ENCODE measurements at places on chromosomes 11 and 22.

DNA sequence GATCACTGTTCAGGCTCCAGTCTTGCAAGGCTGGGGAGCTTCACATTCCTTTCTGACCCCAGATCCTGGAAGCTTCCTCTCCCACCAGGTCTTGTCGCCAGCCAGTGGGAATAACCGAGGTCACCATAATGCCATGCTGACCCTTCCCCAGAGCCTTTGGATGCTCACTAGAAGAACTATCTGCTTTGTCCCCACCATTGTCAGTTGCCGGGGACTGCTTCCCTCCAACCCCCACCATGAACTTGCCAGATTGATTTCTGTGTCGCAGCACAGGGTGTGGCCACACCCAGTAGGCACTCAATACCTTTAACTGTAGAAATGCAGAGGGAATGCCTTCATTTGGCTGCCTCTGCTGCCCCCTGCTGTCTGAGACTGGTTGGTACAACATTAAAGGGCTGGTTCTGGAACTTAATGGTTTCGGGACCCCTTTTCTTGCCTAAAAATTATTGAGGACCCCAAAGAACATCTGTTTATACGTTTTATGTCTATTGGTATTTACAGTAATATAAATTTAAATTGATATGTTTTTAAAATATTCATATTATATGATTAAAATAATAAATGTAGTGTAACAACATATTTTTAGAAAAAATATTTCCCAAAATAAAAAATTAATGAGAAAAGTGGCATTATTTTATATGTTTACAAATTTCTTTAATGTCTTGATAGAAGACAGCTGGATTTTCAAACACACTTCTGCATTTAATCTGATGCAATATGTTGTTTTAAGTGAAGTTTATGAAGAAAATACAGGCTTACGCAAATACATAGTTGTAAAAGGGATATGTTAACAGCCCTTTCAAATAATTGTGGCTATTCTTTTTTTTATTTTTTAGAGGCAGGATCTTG lies 6.7 kb upstream of the GDPD5 start:
- peak; percentile 71 for DNase-seq

DNA sequence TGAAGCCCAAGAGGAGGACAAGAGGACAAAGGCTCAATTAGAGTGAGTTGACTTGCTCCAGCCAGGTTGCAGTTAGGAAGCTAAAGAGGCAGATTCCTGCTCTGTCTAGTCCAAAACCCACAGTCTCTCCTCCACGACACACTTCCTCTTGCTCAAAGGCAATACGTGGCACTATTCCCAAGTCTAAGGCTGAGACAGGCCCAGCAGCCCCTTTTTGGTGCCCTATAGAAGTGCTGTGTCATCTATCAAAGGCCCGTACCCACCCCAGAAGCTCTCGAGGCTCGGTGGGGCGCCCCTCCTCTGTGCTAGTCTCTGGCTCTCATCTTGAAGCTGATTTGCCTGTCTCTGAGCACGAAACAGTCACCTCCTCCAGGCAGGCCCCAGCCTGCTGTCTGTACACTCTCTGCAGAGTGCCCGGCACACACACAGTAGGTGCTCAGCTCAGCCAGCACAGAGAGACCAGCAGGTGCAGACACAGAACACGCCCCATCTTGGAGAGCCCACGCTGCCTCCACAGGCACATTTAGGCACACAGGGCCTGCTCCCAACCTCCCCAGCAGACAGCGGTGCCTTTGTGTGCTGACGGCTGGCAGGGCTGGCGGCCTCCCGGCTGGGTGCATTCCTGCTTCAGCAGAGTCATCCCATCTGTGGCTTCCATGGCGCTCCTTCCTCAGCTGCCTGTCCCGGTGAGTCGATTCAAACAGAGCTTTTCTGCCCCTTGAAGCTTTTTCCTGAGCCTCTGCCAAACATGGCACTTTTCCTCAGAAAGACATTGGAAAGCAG lies 52.8 kb downstream of the MYH9 start:
- DNase-seq: no peak

DNA sequence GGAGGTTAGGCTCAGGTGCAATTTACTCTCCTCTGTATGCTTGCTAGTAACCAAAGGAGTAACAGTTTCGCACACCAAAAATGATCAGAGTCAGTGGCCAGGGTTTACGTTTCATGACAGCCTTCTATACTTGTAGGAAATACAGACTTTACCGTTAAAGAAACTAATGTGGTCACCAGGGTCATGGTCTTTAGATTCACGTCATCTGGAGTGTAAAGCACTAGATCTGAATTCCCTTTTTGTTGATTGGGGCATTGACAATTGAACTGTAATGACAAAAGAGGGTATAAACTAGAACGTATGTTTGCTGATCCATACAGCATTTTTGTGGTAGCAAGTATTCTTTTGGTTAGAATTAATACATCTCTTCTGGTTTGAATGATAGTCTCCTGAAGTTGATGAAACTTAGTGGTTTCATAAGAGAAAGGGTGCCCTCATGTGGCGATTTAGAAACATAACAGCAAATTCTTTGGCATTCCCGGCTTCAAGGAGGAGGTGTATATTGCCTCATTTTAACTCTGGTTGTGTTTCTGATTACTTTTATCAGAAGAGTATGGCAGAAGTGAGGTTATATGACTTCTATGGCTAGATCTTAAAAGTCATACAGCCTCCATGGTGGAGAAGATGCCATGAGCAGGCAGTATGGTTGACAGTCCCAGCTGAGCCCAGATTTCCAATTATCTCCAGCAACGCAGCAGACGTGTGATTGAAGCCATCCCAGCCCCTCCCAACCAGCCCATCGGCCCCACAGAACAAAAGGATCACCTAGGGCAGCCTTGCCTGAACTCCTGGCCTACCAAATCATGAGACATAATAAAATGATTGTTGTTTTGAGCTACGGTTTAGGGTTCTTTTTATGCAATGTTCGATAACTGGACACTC lies 35.1 kb downstream of the MMP7 start:
- DNase-seq: peak; percentile 33

- no peak for DNase-seq
These were observed at the start of gene GAL3ST1 for GRCh38 chr22:30574095-30574981. GAL3ST1 (minus strand) TSS chr22:30574665; CDS start chr22:30557392, 17,273 bp downstream.

DNA sequence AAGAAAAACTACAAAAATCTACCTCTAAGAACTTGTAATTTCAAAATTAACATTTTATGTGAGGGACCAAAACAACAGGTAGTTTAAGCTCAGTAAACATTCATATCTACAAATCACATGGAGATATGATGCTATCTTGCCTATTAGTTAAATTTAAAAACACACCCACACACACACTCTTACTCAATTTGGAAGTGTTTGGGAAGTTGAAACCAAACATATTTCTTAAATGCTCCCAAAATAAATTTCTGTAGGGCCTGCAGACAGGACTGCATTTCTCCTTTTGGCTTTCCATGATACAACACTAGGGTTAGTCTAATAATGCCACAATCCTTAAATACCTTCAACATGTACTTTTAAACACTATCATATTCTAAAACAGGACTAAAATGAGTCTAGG lies 7.0 kb downstream of the PITPNB start:
- no peak for DNase-seq

DNA sequence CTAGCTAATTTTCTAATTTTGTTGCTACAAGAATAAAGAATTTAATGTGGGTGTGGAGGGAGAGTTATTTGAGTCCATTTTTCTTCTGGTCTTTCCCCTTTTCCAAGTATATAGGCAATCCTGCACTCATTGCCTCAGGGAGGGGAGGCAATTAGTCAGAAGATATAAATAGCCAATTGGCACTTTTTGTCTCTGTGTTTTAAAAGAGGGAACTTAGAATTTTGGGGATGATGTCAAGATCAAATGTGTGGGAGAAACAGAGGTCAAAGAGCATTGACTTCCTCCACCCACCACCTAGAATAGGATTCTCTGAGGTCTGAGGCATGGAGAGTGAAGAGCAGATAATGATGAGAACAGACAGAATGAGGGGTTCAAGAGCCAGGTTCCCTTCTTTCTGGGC lies 120.3 kb upstream of the ZC3H12C start:
- no peak for DNase-seq

- DNase-seq: no peak
These were observed 6.4 kb downstream of the GLYATL1 start for GRCh38 chr11:58945663-58946062.

GRCh38 chr11:118224511-118225188 lies at the start of gene JAML:
JAML (minus strand) TSS chr11:118225011; CDS start chr11:118214866, 10,145 bp downstream.
- peak; percentile 58 for DNase-seq

DNA sequence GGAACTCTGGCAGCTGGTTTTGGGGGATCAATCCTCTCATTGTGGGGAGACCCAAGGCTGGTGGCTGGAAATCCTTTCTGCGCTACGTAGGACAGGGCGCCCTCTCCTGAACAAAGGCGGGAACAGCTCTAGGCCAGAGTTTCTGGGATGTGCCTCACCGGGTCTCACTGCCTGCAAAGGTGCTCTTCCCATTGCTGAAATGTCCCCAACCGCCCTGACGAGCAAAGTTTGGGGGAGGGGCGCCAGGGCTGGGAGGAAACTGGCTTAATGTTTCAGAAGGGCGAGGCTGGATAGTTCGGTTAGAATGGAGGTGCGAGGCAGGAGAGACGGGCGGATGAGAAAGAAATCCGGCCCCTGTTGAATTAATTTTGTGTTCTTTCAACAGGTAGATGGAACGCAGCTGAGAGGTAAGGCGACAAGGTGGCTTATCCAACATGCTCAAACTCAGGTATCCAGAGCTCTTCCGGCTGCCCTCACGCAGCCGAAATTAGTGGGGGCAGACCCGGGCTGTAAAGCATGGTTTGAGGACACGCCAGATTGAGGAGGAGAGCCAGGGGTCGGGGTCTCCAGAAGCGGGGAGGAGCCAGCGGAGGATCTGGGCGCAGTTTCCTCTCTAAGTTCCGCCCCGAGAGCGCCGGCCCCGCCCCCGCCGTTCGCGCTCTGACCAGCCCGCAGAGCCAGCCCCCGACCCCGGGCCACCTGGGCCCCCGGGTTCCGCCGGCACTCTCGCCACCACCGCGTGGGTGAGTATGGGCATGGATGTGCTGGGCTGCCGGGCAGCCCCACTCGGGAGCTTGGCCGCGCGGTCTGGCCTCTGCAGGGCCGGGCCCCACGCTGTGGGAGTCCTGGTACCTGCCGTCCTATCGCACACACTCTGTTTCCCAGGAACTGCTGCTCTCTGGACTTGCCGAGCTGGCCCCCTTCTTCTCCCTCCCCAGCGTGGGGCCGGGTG lies at the start of gene PGAP2:
Gene PGAP2, plus strand, starts transcription at position 652 of the 952 bp plus-strand sequence. CDS start 2,700 bp downstream, outside the sequence.
- DNase-seq: peak; percentile 35

GRCh38 chr11:10798330-10798928 lies 10.3 kb downstream of the EIF4G2 start:
- DNase-seq: no peak

- DNase-seq: no peak
These were observed 10.5 kb upstream of the MMP13 start for GRCh38 chr11:102966011-102966410.

DNA sequence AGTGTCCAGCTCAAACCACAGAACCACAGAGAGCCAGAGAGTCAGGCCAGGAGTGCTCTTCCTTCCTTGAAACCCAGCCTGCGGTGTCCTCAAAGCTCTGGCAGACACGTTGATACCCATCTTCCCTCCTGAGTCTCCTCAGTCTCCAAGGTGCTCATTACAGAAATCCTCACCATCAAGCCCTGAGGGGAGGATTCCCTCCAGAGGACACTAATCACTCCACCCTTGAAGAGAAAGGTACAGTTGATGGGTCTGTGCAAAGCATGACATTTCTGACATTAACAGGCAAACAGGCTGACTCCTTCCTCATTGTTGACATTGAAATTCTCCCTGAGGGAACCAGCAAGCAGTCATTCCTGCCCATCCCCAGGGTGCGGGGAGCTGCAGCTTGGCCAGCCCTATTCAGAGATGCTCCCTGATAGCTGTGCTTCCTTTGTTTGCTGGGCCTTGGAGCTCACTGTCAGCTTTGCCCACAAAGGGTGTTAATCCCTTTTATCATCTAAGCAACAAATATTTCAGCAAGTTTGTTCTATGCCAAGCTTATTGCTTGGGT lies 101.7 kb upstream of the CSNK2A3 start:
- DNase-seq: no peak

DNA sequence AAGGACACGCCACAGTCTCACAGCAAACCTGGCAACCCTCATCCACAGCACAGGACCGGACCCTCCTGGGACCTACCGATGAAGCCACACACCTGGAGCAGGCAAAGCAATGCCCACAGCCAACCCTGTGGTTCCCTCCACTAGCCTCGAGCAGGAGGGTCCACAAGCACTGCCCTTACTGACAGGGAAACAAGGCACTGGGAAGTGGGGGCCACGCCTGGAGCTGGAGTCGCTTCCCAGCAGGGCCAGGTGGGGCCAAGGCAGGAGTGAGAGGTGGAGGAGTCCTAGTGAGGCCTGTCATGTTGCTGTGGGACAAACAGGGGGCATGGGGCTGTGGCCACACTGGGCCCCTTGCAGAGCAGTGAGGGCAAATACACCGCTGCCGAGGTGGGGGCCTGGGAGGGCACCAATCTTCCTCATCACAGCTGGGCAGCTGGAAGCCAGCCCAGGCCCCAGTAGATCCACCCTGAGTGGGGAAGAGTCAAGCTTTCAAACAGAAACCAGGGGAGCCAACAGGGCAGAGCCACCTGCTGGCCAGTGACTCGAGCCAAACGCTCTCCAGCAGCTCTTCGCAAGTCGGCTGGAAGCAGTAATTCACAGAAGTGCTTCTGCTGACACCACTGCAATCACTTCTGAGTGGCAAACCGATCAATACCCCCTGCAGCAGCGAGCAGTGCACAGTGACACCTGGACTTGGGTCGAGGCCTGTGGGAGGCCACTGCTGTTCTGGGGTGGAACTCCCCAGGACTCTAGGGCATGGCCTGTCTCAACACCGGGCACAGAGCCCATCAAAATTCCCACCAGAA lies 13.7 kb downstream of the SULT4A1 start:
- DNase-seq: no peak

DNA sequence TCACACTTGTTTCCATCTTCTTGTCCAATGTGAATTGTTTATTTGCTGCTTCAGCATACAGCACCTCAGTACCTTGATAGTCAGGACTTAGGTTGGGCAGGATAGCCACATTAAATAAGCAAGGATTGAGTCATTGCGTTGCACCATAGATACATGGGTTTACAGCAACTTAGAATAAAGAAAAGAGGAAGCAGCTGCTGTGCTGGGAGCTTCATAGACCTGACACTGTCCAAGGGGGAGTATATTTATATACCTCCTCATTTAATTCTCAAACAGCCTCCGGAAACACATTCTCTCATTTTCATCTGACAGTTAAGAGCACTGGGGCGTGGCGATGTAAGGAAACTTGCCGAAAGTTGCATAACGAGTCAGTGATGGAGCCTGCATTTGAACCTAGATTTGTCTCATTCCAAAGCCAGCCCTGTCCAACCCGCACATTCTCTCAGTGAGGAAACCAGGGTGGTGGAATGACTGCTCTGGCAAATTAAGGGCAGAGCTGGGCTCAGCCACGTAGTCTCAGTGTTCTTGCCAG lies 42.2 kb downstream of the UBASH3B start:
- no peak for DNase-seq

- DNase-seq: no peak
These were observed 5.2 kb upstream of the BID start for GRCh38 chr22:17779286-17780115.

- no peak for DNase-seq
These were observed 1.1 kb upstream of the CD81 start for GRCh38 chr11:2375964-2376551.

- DNase-seq: no peak
These were observed 82.1 kb downstream of the CADM1 start for GRCh38 chr11:115421992-115422689.

All from stimulated activated CD4-positive, alpha-beta T cell treated with anti-CD3 and anti-CD28 coated beads, TNF-alpha, amount 100 ng/mL, for 48 hours (primary cell).